ENCODE measurements at places on chromosomes 16 and 17. TPM values are rescaled to one million over a fixed set of nuclear protein-coding genes. Genes with fewer than 3 reads are reported as not detected.

The PRSS22 gene
- total RNA-seq: not detected

The EXOC7 gene
- 56.0 TPM for total RNA-seq

- DNase-seq: no peak
These were observed 282.0 kb downstream of the MAP2K4 start for GRCh38 chr17:12302711-12303110.

DNA sequence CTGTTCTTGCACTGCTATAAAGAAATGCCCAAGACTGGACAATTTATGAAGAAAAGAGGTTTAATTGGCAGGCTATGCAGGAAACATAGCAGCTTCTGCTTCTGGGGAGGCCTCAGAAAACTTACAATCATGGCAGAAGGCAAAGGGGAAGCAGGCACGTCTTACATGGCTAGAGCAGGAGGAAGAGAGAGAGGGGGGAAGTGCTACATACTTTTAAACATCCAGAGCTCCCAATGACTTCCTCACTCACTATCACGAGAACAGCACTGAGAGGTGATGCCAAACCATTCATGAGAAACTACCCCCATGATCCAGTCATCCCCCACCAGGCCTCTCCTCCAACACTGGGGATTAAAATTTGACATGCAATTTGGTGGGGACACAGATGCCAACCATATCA lies 13.3 kb downstream of the WFIKKN2 start:
- DNase-seq: no peak

DNA sequence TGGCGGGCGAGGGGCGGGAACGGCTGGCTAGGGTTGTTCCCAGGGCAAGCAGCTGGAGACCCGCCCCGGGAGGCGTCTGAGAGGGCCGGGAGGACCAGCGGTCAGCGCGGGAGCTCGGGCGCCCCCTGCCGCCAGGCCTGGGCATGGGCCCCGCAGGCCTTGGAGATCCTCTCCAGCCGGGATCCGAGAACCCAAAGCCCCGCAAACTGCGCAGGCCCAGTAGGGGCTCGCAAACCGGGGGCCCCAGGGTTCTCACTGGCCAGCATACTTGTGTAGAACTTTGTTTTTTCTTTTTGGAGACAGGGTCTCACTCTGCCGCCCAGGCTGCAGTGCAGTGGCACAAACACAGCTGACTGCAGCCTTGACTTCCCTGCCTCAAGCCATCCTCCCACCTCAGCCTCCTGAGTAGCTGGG lies 20.8 kb upstream of the ZNF423 start:
- DNase-seq: peak; percentile 72
